ENCODE measurements at places on chromosomes 2 and 18.

- no peak for DNase-seq
Measured at GRCh38 chr18:28794459-28795245, 617.7 kb upstream of the CDH2 start.

GRCh38 chr2:230537531-230537976 lies 121.6 kb downstream of the SP100 start:
- DNase-seq, result no peak

- no peak for DNase-seq
Measured at GRCh38 chr18:67428805-67429204, 87.7 kb downstream of the DSEL start.

- DNase-seq, result no peak
Measured at GRCh38 chr2:135800513-135801460, 36.2 kb downstream of the LCT start.

DNA sequence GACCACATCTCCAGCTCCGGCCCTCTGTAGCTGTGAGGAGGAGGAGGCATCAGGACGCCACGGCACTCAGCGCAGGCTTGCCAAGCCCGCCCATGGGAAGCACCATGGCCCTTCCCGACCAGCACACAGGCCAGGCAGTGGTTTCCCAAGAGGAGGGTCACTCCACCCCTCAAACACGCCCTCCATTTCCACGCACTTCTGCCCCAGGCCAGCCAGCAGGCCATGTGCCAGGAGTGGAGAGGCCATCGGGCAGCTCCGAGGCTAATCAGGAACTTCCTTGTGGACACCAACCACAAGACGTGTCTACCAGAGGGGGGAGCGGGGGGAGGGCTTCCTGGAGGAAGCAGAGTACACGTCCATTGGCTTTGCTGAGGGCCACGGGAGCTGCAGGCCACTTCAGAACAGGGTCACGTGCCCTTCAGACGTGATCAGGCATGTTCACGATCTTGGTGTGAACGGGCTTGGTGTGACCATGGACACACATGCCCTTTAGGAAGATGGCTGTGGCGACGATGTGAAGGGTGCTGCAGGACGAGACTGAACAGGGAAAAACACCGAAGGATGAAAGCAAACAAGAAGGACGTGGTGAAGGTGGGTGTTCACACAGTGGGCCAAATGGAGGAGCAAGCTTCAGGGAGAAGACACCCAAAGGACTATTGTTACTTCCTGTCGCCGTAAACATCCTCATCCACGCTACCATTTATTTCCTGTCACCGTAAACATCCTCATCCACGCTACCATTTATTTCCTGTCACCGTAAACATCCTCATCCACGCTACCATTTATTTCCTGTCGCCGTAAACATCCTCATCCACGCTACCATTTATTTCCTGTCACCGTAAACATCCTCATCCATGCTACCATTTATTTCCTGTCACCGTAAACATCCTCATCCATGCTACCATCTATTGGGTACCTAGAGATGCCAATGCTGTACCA lies 6.5 kb upstream of the MTERF4 start:
- DNase-seq, result no peak

DNA sequence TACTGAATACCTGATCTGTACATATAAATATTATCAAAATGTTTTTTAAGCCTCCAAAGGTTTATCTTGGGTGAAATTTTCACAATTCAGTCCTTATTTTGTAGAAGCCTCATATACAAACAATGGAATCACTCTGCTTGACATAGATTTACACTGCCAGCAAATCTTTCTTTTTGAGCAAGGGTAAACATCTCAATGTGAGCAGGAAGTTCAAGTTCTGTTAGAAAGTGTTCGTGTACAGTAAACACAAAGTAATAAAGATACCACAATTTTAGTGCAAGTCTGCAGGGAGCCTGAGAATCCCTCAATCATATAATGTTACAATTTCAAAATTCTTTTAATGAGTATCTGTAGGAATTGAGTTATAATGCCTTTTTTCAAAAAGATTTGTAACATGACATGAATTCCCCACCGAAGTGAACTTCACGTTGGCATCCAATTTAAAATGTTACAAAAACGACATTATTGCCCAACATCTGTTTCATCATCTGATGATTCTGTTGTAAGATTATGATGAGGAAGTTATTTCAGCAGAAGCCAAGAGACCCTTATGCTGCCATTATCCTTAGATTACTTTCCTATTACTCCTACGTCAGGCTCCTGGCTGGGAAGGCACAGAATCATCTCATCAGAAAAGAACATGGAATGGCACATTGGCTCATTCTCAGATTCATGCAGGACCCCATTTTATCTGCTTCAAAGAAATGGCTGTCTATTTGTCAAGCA lies 283.9 kb upstream of the ACVR2A start:
- DNase-seq, result peak; percentile 54

DNA sequence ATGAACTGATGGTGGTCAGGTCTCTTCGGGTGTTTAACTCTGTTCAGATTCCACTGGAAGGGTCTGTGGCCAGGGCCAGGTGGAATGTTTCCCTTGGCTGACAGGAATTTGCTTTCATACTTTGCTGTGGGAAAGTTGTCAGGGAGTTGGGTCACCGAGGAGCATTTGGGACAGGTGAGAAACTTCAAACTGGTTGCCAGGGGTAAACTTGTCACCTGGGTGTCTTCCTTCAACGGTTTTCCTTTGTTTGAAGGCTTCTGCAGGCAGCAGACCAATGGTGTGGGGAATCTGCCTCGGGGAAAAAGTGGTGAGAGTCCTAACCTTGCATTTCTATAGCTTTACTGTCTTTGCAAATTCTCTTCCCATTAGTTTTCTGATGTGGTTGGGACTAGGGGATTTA lies 92.2 kb downstream of the TGFA start:
- DNase-seq, result no peak

- DNase-seq, result no peak
Measured at GRCh38 chr2:14517731-14518130, 114.8 kb upstream of the LRATD1 start.

- DNase-seq, result no peak
Measured at GRCh38 chr18:35041815-35042387, 688 bp downstream of the MAPRE2 start.

- no peak for DNase-seq
Measured at GRCh38 chr2:112658839-112659667, 13.3 kb downstream of the SLC20A1 start.

DNA sequence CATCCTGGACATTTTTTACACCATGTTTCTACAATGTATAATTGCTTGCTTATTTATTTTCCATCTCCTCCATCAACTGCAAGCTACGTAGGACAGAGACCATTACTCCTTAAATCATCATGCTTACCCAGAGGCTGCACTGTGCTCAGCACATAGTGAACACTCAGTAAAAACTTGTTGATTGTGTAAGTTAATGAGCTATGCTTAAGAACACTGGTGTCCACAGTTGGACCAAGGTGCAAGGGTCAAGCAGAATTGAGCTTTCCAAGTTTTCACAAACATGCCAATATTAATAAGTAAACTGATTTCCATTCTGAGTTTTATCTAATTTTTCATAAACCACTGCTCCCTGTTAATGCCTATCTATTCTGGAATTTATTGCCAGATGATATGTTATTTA lies 464.2 kb upstream of the TCF4 start:
- no peak for DNase-seq

- DNase-seq, result no peak
Measured at GRCh38 chr2:134408386-134408785, 154.5 kb downstream of the MGAT5 start.

DNA sequence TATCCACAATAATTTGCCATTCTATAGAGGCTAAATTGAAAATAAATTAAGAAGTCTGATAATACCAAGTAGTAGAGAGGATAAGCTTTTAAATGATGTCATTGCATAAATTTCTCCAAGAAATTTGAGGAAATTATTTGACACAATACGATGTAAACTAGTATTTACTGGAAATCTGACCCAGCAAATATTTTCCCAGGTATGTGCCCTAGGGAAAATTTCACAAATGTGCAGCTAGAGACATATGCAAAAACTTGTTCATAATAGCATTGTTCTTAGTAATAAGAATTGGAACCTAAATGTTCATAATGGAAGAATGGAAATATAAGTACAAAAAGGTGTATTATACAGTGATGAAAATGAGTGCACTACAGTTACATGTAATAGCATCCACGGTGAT lies 888.8 kb upstream of the SOX11 start:
- no peak for DNase-seq

- peak; percentile 56 for DNase-seq
Measured at GRCh38 chr18:49399003-49399402, 61.4 kb downstream of the DYM start.

GRCh38 chr18:45792506-45793263 lies 32.8 kb upstream of the SIGLEC15 start:
- DNase-seq, result no peak

DNA sequence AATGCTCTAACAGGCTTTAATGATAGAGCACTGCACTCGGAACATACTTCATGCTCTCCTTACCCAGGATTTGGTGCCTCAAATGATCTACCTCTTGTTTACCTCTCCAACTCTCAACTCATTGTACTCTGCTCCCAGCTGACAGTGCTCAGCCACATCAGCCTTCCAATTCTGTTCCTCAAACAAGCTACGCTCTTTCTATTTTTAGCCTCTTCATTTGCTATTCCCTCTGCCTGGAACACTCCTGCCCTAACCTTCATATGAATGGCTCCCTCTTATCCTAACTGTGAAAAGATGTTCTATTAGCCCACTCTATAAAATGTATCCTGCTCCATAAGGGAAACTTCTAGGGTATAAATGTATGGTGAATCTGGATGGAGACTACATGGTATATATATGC lies 42.5 kb downstream of the PIGN start:
- no peak for DNase-seq

DNA sequence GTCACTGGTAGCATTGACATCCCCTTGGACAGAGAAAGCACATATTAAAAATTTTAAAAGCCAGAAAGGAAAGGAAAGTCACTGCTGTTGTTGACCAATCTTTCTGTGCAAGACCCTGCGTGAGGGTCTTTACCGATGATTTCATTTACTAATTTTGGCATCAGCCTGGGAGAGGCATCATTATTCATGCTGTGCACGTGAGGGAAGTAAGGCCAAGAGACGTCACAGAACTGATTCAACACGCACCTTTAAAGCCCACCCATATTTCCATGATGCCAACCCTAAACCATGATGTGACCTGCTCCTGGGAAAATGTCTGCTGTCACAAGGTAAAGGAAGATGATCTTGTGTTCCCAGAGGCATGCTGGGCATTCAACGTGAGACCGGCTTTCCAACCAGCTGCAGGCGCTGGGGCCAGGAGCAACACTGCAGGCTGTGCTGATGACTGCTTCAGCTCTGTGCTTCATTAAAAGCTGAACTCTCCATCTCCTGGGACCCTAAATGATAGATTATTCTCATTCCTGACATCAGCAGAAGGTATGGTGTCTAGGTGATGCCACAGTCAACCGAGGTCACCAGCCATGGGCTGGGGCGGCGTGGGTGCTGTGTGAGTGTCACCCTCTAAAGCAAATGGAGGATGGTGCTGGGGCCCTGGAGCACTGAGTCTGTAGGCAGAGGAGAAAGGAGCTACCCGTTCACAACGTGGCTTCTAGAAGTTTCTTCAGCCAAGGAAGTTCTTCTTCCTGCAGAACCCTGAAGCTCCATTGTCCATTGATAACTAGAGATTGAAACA lies 53.9 kb downstream of the TMEM18 start:
- no peak for DNase-seq

GRCh38 chr18:25077038-25077943 lies 274.7 kb downstream of the ZNF521 start:
- no peak for DNase-seq

- no peak for DNase-seq
Measured at GRCh38 chr2:55862246-55862645, 61.3 kb downstream of the EFEMP1 start.

DNA sequence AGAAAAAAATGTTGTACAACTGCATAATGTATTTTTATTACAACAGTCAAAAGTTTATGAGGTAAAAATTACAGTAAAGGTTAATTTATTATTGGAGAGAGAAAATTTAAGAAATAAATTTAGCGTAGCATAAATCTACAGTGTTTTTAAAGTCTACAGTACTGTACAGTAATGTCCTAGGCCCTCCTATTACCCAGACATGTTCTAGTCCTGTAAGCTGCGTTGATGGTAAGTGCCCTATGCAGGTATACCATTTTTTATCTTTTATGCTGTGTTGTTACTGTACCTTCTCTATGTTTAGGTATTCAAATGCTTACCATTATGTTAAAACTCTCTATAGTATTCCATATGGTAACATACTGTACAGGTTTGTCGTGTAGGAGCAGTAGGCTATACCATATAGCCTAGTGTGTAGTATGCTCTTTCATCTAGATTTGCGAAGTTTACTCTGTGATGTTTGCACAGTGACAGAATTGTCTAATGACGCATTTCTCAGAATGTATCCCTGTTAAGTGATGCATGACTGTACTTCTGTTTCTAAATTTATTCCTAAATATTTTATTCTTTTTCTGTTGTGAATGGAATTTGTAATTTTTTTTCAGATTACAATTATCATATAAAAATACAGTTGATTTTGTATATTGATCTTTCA lies 24.5 kb downstream of the ABI2 start:
- DNase-seq, result no peak

- DNase-seq, result no peak
Measured at GRCh38 chr2:149173220-149173619, 134.7 kb downstream of the LYPD6B start.

- DNase-seq, result no peak
Measured at GRCh38 chr2:85459771-85460170, 41.3 kb downstream of the SH2D6 start.

DNA sequence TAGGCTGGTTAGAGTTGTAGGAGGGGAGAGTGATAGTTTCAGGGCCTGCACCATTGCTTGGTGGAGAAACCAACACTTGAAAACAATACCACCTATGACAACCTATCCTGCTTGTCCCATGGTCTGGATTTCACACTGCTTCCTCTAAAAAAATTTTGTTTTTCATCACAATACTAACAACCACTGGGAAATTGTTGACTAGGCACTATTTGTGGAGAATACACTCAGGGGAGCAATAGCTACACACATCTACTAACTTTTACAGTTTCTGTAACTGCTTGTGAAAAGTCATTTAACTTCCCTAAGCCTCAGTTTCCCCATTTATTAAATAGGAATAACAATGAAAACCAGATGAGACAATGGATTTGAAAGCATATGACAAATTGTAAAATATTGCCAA lies 4.1 kb upstream of the CRYGB start:
- DNase-seq, result no peak

DNA sequence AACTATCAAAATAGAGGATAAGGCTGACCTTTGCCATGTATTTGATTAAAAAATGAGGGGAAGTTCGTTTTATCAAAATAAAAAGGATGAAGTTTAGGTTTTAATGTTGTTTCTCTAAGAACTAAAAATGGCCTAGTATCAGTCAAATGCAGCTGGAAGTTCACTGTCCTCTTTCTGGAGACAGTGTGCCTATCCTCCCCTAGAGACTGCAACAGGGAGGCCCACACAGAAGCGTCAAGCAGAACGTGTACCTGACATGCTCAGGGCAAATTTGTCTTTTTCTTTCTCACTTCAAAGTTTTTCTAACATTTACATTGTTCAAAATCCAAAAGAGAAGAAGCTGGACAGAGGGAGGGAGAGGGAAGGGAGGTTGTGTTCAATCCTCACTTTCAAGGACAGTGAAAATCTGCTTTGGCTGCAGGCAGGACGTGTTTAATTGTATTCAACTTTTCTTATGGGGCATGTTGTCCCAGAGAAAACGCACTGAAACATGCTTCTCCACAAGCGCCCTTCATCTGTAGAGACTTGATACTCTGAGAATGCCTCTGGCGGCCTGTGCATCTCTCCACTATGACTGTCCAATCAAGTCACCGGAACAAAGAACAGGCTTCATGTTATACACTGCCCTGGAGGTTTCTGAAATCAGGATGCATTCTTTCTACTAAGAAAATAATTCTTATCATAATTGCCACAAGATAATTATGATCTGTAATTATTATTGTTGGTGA lies 65.1 kb downstream of the FAM210A start:
- DNase-seq, result no peak

- DNase-seq, result no peak
Measured at GRCh38 chr2:154720651-154721050, 22.2 kb downstream of the KCNJ3 start.

All from HL-60 (cell line).